ENCODE measurements at places on chromosomes 5 and 9. TPM values are rescaled to one million over a fixed set of nuclear protein-coding genes. Genes with fewer than 3 reads are reported as not detected.

The RCL1 gene
- 28.1 TPM for total RNA-seq

GRCh38 chr5:177591690-177592009 is 353 bp upstream of the TMED9 start:
- DNase-seq, result no peak

GRCh38 chr9:87075537-87075936 is 128.2 kb upstream of the GAS1 start:
- no peak for DNase-seq

DNA sequence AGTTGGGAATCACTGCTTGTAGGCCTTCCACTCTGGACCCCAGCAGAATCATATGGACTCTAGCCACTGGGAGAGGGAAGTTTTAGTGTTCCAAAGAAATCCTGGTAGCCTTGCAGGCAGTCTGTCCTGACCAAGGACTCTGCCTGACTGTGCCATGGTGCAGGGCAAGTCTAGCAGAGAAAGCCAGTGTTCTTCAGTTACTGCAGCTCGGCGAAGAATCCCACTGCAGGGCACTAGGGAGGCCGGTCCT is 20.3 kb upstream of the MATR3 start:
- DNase-seq, result no peak

DNA sequence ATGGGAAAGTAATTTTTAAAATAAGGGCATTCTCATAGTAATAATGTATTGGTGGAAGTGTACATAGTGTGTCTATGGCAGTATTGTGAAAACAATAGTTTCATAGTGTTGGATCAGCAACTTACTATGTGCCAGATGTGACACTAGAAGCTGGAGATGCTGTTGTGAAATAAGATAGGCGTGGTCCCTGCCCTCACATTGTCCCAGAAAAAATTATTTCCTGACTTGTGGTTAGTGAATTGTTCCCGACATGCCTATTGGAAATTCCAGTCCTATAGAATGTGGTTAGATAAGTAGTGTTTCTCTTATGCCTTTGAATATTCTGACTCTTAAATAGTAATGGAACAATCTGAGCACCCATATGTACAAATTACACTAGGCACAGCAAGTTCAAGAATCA is 55.3 kb upstream of the MTAP start:
- DNase-seq, result no peak

DNA sequence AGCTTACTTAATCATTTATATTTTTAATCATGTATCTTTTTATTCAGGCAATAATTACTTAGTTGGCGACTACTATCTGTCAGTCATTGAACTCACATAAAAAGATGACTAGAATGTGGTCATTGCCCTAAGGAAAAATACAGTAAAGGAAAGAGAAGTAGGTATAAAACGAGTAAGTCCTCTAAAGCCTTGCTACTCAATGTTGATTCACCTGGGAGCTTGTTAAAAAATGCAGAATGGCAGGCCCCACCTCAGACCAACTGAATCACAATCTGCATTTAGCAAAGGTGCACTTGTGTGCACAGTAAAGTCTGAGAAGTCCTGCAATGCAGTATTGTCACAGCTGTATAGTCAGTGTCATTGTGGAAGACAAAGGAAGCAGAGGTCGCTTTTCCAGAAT is 592.4 kb downstream of the CSNK1G3 start:
- no peak for DNase-seq

DNA sequence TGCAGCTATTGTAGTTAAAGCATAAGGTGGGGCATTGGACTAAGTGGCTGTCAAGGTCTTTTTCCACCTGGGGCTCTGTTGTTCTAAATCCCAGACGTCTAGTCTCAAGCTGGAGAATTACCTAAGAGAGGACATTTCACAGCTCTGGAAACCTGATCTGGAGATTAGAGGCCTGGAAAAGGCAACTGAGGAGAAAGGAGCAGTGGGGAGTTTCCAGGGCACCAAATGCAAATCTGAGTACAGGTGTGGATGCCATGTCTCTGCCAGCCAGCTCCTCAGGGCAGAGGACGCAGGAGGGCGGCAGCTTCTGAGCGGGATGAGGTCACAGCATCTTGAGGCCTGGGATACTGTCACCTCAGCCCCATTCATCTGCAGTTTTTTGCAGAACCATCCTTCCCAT is 65.2 kb downstream of the PPARGC1B start:
- no peak for DNase-seq

GRCh38 chr9:120436983-120437475 is 142.9 kb downstream of the CDK5RAP2 start:
- DNase-seq, result peak; percentile 50

DNA sequence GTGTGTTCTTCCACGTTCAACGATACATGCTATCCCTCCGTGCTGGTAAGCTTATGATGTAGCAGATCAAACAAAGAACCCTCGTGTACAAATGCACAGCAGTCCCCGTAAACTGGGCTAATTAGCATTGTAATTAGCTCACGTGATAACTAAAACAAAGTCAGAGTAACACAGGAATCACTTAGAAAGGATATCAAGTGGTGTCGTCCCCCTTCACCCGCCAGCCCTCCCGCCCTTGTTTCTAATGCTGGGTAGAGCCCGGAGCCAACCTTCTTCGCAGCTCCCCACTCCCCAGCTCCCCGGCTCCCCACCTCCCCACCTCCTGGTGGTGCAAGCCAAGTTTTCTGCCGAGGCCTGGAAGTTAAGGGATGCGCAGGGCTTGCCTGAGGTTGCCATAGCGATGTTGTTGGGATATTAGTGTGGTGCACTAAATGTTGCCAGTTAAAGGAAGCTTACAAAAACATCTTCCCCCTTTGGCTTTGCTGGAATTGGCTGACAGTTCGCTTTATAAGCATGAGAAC is 357.9 kb upstream of the CCNH start:
- no peak for DNase-seq

The FBP2 gene
- not detected for total RNA-seq

DNA sequence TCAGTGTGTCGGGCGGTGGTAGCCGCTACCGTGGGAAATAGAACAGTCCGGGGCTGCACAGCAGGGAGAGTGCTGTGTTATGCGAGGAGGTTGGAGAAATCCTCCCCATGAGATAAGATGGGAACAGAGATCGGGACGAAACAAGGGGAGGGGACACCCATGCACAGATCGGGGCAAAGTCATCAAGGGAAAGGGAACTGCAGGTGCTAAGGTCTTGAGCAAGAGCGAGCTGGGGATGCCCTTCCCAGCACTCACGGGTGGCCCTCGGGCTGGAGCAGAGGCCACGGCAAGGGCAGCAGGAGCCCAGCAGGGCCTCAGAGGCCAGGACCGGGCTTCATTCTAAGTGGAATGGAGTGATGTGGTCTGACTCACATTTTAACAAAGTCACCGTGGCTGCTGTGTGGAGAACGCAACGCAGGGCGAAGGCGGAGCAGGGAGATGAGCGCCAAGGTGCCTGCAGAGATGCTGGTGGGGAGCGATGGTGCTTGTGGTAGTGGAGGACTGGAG is 7.7 kb downstream of the IL13 start:
- no peak for DNase-seq

GRCh38 chr9:108811944-108812343 is 43.8 kb downstream of the ACTL7B start:
- DNase-seq, result no peak

DNA sequence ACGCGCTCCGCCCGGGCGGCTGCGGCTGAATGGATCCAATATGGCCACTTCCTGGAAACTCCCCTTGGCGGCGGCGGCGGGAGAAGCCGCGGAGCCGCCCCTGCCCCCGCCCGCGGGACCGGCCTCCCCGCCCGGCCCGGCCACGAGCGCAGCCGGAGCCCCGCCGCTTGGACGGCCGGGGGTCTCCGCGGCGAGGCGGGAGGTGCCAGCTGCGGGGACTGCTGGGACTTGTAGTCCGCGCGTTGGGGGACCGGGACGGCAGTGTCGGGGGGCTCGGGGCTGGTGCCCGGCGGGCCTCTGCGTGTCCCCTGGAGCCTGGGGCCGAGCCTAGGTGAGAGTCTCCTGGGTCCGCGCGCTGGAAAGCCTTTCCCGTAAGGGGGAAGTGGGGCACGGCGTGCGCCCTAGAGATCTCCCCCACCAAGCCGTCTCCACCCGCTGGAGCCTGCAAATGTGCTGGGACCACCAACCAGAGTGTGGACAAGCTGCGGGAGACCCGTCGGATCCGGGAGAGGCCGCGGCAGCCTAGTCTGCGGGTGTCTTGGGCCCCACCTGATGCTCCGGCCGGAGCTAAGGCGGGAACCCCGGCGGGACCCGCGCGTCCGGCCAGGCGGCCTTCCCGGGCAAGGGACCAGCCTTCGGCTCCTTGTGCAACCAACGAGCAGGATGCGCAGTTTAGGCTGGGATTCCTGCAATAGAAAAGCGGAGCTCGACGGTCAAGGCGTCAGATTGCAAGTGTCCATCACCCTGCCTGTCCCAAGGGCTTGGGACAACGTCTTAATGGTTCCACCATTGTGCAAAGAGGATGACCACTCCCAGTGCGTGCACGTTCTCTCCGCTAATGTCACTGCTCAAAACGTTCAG is at the start of gene SEPTIN8:
Gene SEPTIN8, minus strand, starts transcription at position 31 of the 861 bp plus-strand sequence. CDS start 102 bp downstream, outside the sequence.
- no peak for DNase-seq

The UGT3A1 gene
- total RNA-seq, result 0.54 TPM

- no peak for DNase-seq
These were observed 586.2 kb downstream of the ZNF608 start for GRCh38 chr5:124160265-124160664.

The ADAMTS12 gene
- total RNA-seq, result 0.53 TPM

DNA sequence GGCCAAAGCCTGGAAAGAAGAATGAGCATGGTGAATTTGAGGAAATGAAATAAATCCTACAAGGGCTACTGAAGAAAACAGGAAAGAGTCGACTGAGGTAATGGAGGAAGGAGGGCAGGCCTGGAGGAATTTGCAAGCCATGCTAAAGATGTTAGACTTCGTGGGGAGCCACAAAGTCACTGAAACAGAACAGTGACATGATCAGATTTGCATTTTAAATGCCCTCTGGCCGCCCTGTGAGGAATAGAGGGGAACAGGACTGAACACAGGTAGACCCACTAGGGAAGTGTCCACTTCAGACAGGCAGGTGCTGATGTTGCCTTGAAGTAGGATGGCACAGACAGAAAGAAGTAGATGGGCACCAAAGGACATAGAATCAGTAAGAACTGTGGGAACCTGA is 42.8 kb upstream of the RLN1 start:
- DNase-seq, result no peak

The LECT2 gene
- total RNA-seq, result not detected

The LIX1 gene
- total RNA-seq, result not detected

- DNase-seq, result no peak
These were observed 37.1 kb downstream of the GLIS3 start for GRCh38 chr9:4262735-4263141.

DNA sequence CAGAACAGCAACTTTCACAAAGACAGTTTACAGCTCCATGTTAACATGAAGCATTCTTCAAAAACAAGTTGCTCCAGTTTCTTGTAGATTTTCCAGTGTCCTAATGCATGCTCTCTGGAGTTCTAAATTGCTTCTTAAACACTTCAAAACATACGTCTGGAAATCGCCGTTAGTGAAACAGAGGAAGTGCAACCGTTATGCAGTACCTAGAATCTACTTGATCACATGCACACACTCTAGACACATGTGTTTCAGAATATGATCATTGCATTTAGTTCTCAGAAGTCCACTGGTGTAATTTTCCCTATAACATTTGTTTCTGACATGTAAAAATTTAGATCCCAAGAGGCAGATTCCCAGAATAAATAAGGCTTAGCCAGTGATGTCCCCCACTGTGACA is 41.1 kb upstream of the RUFY1 start:
- DNase-seq, result no peak

The PCDHGA11 gene
- 3.1 TPM for total RNA-seq

GRCh38 chr9:123353984-123354591 is 1.9 kb upstream of the CRB2 start:
- peak; percentile 75 for DNase-seq

- DNase-seq, result no peak
These were observed 42.9 kb downstream of the OR2K2 start for GRCh38 chr9:111287127-111287526.

- DNase-seq, result no peak
These were observed 403.1 kb downstream of the TLE4 start for GRCh38 chr9:79974806-79975422.

- peak; percentile 71 for DNase-seq
These were observed 238.1 kb downstream of the ROR2 start for GRCh38 chr9:91711755-91712601.

DNA sequence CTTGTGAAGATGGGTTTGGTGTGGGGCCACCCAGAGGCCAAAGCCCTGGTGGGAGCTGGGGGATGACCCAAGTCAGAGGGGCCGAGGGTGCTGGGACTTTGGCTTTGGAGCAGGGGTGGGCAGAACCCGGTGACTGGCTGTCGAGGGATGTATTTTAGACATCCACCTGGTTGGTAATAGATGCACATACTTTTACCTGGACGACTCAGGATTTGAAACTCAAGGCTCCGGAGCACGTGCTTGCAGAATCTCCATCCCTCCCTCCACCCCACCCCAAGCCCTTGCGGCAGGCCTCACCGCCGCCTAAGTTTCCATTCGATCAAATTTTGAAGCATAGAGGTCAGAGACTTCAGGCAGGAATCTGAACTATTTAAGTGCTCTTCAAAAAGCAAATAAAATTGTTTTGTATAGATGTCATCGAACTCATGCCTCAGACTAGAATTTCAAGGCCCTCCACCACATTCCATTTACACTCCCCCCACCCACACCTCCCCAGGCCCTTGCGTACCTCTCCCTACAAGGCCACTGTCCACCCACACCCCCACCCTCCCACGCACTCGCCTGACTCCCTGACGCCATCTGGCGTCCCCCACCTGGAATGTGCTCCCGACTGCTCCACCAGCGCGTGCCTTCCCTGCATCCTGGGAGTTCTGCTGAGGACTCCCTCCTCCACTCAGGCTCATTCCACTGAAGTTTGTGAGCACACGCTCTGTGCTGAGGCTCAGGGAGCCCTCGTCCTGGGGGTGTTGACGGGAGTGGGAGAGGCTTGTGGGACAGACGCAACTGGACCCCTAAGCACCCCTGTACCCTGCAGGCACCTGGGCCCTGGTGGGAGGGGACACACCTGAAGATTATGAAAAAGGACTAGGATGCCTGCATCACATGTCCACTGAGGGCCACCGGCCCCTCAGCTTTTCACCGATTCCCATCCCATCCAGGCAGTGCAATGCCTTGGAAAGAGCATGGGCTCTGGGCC is 56.4 kb upstream of the RPL26L1 start:
- DNase-seq, result peak; percentile 39

- DNase-seq, result no peak
These were observed 18.1 kb downstream of the MYMK start for GRCh38 chr9:133506653-133507038.

Data from Peyer's patch (tissue), 4 donors.